T47D (cell line): ENCODE measurements at places on chromosomes 16 and 17.
A peak's percentile ranks its signal among the peaks of the same experiment; 100 is the strongest.

GRCh38 chr17:82568997-82569393 lies 49.5 kb downstream of the FOXK2 start:
- no peak for DNase-seq

GRCh38 chr16:76676356-76676755 lies 399.2 kb downstream of the CNTNAP4 start:
- peak; percentile 63 for DNase-seq

DNA sequence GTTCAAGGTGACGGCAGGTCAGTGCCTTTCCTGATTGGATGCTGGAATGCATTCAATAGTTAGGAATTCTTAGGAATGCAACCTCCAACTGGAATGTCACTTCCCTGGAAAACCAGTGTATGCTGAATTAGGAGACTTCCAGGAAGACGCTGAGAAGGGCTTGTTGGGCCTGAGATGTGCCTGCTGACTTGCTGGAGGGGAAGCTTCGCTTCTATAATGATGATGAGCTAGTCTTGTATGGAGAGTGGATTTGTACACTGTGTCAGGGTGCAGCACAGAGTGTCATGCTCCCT lies 45.6 kb downstream of the SMPD3 start:
- no peak for DNase-seq

DNA sequence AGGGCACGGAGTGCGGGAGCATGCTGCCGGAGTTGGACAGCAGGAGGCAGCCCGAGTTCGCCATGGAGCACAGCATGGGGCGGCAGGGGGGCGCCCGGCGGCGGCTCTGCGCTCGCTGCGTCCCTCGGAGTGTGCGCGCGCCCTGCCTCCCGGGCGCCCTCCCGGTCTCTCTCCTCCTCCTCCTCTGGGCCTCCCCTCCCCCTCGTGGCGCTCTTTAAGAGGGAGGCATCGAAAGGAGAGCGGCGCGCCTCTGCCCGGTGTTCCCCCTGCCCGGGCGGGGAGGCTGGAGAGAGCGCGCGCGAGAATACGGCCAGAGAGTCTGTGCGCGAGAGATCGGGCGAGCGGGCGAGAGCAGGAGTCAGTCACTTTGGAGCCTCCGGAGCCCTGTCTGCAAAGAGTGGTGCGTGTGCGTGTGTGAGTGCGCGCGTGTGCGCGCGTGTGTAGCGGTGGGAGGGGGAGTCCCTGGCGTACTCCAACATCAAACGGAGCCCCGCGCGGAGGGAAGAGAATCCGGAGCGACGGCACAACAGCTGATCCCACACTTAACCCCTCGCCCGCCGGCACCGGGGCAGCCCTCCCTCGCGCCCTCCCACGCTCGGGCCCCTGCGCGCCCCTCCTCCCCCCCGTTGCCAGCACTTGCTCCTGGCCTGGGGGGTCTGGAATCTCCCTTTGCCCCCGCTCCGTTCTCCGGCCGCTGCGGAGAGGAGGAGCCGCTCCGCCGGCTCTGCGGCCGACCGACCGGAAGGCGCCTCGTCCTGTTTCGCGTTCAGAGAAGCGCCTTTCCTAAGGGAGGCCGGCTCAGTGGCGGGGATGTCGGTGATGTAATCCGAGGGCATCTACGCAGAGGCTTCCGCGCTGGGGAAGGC lies 108.9 kb downstream of the ENGASE start:
- no peak for DNase-seq

- DNase-seq = no peak
Observed at GRCh38 chr17:42521036-42521435, 15.0 kb upstream of the NAGLU start.

DNA sequence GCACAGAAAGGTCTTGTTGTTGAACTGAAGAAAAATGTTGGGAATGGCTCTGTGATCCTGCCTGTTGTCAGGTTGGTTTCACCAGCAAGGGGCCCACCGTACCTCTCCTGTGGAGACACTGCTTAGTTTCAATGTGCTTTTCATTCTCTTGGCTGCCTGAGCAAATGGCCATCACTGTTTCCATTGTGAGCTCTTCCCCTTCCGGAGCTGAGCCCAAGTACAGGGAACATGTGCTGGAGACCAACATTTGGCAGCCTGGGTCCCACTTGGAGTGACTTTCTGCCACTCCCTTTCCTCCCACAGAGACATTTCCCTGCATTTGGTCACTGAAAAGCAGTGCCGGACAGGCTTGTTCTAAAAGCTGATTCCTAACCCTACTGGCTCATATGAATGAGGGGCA lies 23.1 kb downstream of the GABARAPL2 start:
- DNase-seq = no peak

GRCh38 chr17:44922746-44923470 lies 7.6 kb upstream of the GFAP start:
- no peak for DNase-seq

DNA sequence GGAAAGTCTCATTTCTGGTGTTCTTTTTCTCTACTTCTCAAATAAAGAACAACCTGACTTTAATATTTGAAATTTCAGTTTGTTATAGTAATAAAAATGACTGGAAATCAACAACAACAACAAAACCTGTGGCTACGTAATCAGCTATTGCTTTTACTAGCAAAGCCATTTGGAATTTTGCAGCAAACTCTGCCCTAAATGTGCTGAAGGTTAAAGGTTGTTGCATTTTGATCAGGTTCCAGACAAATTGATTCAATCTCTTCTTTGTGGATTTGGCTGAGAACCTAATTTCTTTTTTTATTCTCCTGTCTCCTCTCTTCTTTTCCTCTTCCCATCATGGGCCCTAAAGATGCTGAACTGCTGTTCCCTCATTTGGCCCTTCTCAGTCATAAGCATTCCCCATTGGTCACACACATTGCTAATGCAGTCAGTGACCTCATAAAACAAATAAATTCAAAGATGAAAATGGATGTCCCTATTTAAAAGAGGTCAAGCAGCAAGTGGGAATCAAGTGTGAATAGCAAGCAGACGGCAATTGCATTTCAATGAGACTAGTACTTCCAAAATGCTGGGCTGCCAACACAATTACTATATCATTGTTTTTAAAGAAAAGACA lies 795.1 kb upstream of the CDH8 start:
- no peak for DNase-seq

DNA sequence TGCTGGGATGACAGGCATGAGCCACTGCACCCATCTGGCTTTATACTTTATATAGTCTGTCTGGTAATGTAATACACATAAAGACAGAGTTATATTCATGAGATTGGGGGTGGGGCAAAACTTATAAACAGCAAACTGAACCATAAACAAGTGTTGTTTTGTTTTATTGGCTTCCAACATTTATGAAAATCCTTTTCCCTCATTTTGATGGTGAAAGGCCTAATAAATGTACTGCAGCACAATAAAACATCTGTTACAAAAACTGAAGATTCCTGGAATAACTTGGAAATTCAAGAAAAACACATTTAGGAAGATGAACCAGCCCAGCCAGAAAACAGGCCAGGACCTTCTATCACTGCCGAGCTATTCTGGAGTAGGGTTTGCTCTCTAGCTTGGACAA lies 16.1 kb downstream of the NPRL3 start:
- DNase-seq = no peak

- DNase-seq = no peak
Observed at GRCh38 chr16:81337097-81337496, 22.3 kb downstream of the GAN start.

- peak; percentile 44 for DNase-seq
Observed at GRCh38 chr16:21950782-21951521, 2.2 kb upstream of the UQCRC2 start.

DNA sequence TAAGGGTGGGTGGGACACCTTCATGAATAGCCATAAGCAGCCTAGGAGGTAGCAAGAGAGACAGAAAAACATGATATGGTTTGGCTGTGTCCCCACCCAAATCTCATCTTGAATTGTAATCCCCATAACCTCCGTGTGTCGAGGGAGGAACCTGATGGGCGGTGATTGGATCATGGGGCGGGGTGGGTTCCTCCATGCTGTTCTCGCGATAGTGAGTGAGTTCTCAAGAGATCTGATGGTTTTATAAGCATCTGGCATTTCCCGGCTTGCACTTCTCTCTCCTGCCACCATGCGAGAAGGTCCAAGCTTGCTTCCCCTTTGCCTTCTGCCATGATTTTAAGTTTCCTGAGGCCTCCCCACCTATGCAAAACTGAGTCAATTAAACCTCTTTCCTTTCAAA lies 259.1 kb upstream of the ERCC4 start:
- no peak for DNase-seq

- no peak for DNase-seq
Observed at GRCh38 chr17:31678431-31678830, 180.6 kb downstream of the COPRS start.

DNA sequence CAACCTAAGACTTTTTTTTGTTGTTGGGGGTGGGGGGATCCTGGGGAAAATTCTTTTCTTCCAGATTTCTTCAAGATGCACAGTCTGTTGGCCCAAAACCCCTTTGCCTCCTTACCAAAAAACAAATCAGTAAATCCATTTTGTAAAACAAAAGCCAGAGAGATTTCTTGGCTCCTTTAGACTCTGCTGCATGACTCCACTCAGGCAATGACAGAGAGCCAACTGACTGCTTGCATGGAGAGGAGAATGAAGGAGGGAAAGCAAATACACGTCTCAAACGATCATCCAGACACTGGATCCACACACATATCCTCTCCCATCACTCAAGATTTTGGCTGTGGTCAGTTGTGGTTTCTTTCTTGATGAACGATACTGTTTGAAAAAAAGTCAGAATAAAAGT lies 13.8 kb downstream of the COPRS start:
- DNase-seq = no peak

GRCh38 chr16:2148714-2149629 lies 547 bp downstream of the RAB26 start:
- DNase-seq = no peak

- no peak for DNase-seq
Observed at GRCh38 chr16:28821874-28822519, 802 bp upstream of the ATXN2L start.

DNA sequence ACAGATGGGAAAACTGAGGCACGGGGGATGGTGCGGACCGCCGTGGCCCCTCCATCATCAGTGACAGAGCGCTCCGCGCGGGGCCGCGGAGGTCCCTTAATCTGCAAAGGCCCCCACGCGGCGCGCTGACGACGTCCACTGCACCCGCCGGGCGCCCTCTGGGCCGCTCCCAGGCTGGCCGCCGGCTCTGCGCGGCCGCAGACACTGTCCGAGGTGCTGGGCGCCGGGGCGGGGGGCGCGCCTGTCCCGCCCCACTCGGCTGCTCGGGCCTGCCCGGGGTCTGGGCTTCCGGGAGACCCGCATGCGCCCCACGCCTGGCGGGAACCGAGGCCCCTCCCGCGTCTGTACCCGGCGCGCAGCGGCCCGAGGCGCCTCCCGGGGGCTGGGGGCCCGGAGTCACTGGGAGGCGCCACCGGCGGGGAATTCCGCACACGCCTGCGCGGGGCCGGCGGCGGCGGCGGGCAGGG lies 550 bp upstream of the RNF213 start:
- peak; percentile 86 for DNase-seq

DNA sequence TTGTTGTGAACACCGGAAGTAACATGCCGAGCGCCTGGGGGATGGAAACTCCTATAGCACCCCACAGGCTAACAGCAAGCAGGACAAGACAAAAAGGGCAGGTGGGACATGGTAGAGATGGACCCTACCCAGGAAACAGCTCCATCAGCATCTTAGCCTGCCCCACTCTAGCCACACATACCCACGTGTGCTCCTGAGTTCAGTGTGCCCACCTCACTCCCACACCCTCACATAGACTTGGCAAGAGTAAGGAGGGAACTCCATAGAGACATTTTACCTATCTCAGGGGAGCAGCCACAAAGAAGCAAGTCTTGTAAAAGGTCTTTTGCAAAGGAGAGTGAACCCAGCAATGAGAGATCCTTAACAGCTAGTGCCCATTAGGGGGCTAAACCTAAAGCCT lies 37.8 kb upstream of the CACNG3 start:
- no peak for DNase-seq

- DNase-seq = peak; percentile 26
Observed at GRCh38 chr16:68825427-68825826, 17.9 kb upstream of the TANGO6 start.

DNA sequence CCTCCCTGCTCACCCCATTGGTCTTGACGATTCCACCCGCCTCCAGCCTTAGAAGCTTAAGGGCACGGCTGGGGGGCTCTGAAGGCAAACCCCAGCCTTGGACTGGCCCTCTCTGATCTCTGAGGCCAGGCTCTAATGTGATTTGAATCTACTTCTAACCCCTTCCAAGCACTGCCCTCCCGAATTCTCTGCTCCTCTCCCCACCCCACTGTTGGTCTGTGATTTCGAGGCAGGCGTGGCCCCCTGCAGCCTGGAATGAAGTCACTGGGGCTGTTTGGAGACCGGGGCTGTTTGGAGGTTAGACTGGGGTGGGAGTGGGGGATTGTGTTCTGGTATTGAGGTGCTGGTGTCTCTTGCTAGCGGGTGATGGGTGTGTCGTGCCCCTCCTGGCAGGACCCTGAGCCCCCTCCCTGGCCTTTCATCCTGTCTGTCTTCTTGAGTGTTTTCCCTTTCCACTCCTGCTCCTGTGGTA lies 2.2 kb downstream of the GRB7 start:
- no peak for DNase-seq

DNA sequence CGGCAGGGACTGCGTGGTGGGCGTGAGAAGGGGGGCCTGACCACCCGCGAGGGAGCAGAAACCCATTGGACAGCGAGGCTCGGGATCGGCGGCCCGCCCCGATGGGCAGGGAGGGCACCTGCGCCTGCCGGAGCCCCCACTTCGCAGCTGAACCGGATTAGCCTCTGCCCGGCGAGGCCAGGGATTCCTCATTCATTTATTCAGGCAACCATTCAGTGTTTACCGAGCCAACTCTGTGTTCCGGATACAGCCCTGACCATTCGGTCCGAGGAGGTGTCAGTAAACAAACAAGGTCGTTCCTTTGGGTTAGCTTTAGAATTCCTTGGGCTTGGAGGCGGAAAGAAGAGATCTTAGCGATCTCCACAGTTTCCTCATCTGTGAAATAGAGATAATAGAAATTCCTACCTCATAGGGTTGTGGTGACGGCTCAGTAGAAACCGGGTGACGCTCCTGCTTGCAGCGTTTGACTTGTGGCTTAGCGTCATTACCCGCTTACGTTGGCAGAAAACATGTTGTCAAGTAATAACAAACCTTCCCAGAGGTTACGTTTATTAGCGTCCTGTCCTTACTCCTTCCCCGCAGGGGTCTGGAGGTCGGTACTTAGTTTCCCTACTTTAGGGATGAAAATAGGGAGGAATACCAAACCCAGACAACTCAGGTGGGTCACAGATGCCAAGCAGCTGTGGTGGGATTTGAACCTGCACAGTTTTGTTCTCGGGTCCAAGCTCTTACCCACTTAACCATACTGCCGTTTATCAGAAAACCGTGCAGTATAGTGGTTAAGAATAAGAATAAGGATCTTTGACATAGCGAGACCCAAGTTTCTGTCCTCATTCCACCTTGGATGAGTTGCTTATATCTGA lies 893 bp downstream of the POLR3E start:
- DNase-seq = peak; percentile 40

DNA sequence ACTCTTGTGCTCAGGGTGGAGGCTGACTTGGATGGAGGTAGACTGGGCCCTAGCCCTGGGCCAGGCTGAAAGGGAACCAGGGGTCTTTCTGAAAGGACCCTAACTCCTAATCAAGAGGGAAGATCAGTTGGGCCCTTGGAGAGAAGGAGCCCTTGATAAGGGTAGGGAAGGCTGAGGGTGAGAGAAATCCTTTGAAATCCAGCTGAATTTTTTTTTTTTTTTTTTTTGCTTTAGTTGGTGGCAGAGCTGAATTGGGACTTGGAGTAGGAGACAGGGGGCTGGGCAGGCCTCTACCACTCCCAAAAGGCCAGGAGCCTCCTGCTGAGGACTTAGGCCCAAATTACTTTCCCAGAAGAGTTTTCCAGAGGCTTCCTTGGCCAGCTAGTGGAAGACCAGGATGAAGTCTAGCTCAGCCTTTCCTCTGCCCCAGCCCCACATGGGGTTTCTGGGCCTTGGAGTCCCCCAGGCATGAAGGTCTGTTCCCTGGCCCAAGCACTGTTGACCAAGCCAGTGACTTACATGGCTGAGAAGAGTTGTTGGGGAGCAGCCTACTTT lies 643 bp upstream of the HOXB3 start:
- no peak for DNase-seq
